ENCODE measurements at places on chromosomes 5 and 9.

DNA sequence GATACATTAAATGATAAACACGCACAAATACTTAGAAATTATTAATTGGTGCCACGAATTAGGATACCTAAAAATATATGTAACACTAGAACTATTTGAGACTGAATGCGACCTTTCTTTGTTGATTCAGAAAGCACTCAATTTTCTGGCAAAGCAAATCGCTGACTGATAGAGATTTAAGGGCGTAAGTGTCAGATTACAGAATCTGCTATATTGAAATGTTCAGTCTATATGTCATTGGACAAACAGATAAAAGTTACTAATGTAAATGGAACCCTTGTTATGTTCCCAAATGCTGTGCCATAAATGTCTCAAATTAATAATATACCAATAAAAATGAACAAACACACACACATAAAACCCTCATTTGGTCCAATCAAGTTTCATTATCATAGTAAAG lies 137.9 kb downstream of the MPDZ start:
- peak; percentile 11 for DNase-seq

- no peak for DNase-seq
These were observed 61.9 kb upstream of the ITGA1 start for GRCh38 chr5:52725808-52726207.

- no peak for DNase-seq
These were observed 91.0 kb downstream of the ARSB start for GRCh38 chr5:78893940-78894677.

DNA sequence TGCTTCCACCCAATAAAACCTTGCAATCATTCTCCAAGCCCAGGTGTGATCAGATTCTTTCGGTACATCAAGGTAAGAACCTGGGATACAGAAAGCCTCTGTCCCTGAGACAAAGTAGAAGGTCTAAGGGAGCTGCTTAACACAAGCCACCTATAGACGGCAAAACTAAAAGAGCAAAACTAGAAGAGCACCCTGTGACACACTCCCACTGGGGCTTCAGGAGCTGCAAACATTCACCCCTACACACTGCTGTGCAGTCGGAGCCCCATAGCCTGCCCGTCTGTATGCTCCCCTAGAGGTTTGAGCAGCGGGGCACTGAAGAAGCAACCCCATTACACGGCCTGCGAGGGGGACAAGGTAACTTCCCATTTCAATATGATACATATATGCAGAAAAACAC lies 179.6 kb upstream of the CDH9 start:
- no peak for DNase-seq

- DNase-seq: no peak
These were observed 109.2 kb downstream of the FBXW11 start for GRCh38 chr5:171897231-171897630.

Data from foreskin fibroblast (primary cell).